Epithelial cell of prostate (primary cell): ENCODE measurements at places on chromosomes 2 and 18.

DNA sequence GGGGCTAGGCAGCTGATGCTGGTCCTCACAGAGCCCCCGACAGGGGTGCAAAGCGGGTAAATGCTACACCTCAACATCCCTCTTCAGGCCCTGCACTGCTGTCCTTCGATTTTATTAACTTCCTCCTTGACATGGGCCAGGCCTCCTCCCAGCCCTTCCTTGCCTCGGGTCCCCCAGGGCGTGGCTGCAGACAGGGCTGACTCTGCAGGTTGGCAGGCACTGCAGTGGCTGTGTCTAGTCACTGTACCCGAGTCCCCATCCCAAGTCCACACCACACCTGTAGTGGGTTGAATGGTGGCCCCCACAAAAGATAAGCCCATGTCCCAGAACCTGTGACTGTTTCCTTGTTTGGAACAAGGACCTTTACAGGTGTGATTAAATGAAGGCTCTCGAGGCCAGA lies 140.2 kb downstream of the TWIST2 start:
- DNase-seq, result no peak

GRCh38 chr2:214575465-214575864 lies 164.6 kb downstream of the VWC2L start:
- DNase-seq, result no peak

GRCh38 chr2:20539133-20539719 lies 92.4 kb downstream of the RHOB start:
- no peak for DNase-seq

DNA sequence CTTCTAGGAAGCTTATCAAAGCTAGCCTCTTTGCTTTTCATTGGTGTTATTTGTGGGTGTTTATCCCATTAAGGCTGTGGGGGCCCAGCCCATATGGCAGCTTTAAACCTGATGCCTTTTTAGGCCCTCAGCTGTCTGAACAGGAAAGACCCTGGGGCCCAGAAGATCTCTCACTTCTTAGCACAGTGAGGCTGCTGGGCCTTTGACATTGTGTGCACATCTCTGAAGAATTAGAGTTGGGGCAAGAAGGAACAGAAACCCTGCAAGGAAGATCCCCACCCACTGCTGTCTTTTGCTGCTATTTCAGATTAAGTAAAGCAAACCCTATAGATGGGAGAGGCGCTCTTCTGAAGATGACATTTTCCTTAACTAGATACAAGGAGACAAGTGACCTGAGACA lies 250.0 kb downstream of the SMAD2 start:
- no peak for DNase-seq

GRCh38 chr2:143842836-143843235 lies 677.1 kb downstream of the ZEB2 start:
- DNase-seq, result no peak

DNA sequence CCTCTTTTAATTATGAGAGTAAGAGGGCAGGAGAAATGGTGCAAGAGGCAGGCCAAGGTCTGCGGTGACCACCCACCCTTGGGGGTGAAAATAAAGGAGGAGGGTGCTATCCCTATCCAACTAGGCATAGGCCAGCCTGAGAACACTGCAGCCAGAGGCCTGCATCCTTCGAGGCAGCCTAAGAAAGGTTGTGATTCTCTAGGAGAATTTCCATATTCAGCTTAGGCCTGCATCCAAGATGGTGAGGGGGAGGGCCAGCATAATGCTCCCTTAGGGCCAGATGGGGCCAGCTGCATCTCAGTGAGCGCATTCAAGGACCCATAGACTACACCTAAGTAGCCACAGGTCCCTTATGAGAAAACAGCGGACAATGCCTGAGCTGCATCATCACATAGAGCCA lies 3.5 kb upstream of the UPP2 start:
- DNase-seq, result no peak

- DNase-seq, result no peak
Measured at GRCh38 chr18:30658306-30658705, 384.2 kb downstream of the DSC3 start.

- DNase-seq, result no peak
Measured at GRCh38 chr2:219525533-219526232, 11.4 kb downstream of the ASIC4 start.

- DNase-seq, result no peak
Measured at GRCh38 chr18:21747764-21748693, 7.4 kb downstream of the MIB1 start.

DNA sequence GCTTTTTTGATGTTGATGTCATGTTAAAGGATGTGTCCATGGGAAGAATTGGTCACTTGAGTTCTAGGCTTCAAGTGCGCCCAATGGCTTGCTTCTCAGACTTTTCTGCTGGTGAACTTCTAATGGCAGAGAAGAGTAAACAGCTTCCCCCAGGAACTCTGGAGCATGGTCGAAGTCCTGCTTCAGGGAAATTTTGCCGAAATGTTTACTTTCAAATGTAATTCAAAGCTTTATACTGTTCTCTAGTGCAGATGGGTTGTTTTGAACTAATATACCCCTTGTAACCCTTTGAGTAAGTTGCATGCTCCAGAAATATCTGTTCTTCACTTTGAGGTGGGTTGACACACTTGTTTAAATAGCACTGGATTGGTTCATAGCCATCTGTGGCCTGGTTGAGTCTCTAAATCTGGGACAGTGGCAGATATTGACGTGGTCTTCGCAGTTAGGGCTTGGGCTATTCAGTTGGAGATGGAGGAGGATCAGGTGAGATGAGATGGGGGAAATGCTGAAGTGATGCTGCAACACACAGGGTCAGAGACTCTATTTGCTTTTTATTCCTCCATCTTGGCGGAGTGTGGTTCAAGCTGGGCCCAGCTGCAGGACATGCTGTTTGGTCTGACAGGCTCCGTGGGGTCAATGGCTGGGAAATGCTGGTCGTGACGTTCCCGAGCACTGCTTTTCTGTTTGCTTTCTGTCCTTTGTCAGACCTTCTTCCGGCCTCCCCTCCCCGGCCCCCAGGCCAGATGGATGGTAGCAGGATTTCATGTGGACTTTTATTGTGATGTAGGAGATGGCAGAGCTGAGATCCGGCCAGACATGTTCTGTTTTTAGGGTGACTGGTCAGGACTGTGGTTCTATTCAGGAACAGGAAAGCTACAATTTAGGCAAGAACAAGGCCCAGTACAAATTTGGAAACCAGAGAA lies 35.9 kb downstream of the MYO1B start:
- DNase-seq, result no peak

- DNase-seq, result no peak
Measured at GRCh38 chr2:6919901-6920742, 2.9 kb downstream of the RNF144A start.

DNA sequence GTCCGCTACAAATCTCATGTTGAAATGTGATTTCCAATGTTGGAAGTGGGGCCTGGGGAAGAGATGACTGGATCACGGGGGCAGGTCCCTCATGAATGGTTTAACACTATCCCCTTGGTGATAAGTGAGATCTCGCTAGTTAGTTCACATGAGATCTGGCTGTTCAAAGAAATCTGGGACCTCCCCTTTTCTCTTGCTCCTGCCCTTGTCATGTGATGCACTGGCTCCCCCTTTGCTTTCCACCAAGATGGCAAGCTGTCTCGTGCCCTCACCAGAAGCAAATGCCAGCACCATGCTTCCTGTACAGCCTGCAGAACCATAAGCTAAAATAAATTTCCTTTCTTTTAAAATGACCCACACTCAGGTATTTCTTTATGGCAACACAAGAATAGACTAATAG lies 57.3 kb upstream of the C2orf15 start:
- DNase-seq, result no peak

DNA sequence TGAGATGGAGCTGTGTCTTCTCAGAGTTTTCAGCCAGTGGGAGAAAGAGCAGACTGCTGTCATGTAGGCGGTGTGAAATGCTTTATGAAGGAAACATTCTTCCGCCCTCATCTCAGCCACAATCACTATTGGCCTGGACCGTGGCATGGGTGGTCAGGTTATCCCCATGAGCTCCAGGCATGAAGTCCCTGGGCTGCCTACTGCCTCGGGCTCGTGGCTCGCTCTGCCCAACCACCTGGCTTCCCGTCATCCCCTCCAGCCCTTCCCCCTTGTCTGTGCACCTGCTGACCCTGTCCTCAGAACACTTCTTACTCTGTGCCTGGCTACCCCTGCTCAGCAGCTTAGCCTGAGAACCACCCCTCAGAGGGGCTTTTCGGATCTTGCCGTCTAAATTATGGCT lies 15.5 kb downstream of the COLEC11 start:
- no peak for DNase-seq

DNA sequence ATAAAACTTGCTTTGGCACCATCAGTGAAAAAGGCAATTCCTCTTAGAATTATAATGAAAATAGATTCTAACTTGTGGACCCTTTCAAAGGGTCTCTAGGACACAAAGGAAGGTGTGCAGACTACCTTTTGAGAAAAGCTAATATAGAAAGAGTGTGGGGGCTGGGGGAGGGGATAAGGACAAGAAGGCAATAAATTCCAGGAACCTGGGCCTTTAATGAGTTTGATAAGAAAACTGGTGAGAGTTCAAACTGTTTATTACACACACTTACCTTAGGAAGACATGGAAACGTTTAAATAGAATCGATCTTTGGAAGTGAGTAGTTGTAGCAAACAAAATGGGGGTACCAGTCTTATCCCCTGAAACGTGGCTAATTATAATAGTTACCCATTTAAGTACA lies 39.6 kb upstream of the PGAP1 start:
- no peak for DNase-seq

GRCh38 chr2:220455351-220455990 lies 828.0 kb downstream of the SLC4A3 start:
- no peak for DNase-seq

DNA sequence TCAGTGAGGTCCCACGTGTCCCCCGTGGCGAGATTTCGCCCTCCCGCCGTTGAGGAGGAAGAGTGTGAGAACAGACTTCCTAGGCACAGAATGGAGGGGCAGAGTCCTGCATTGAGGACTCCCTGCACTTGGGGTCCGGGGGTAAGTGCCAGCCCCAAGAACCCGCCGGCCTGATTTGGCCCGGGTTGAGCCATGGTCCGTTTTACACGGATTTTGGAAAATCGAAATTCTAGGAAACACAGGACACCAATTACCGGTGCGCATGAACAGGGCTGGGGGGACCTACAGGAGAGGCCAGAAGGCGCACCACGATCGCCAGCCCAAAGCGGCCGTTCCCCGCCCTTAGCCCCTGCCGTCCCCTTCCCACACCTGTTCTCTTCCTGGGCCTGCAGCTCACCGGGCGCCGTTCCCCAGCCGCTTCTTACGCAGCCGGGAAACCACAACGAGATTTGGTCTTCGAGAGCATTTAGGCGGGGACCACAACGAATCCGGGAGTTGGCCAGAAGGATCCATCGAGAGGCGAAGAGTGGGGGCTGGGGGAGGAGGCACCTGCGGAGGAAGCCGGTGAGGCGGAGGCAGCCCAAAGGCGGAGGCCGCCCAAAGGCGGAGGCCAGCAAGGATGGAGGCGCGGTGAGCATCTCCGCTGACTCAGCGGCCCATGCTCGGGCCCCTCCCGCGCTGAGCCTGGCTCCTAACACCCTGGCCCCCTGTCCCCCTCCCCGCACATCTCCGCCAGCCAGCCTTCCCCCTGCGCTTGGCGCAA lies 464 bp upstream of the TLX2 start:
- no peak for DNase-seq

DNA sequence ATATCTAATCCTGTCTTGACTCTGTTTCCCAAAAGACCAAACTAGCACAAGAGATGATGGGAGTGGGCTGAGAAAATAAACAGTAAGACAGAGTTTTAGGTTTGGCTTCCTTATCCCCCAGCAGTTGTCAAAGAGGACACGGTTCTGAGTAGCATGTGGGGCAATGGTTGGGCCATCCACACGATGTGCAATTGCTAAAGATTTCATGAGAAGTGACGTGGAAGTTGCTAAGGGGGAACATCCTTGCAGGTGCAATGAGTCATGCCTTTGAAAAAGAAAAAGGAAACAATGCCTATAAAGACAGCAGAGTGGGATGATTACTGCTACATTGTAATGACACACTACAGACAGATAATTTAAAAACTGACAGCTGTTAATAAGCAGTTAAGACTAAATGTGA lies 1395.8 kb downstream of the LRP1B start:
- no peak for DNase-seq

DNA sequence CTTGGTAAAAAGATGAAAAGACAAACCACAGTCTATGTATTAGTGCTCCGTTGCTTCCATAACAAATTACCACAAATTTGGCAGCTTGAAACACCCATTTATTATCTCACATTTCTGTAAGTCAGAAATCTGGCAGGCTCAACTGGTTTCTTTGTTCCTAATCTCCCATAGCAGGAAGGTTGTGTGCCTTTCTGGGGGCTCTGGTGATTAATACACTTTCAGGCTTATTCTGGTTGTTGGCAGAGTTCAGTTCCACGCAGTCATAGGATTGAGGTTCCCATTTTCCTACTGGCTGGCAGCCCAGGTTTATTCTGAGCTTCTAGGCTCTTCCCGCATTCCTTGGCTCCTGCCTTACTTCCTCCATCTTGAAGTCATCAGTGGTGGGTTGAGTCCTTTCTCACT lies 189.3 kb downstream of the ANAPC1 start:
- no peak for DNase-seq
